ENCODE measurements at places on chromosomes 16 and 17.

DNA sequence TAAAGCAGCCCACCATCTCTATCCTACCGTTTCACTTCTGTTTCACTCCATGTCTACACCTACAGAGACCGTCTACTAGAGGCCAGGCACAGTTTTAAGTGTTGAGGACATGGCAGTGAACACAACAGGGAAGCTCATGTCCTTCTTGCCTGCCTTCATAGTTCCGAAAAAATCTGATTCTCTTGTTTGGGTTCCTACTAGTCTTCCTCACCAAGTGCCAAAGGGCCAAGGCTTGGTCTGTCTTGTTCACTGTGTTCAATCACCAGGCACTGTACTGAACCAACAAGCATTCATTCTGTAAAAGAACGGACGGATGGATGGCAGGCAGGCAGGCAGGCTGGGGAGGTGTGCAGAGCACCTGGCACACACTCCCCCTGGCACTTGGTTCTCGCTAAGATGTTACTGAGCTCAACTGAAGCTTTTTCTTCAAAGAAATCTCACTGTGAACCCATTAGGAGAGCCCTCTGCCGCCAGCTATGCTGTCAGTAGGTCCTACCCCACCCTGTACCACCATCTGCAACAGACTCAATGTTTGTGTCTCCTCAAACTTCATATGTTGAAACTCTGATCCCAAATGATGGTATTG lies 2.5 kb downstream of the DEXI start:
- DNase-seq, result no peak

GRCh38 chr16:30112197-30113030 lies 923 bp downstream of the GDPD3 start:
- DNase-seq, result peak; percentile 55

GRCh38 chr17:32927724-32928585 lies at the start of gene TMEM98:
Gene TMEM98, plus strand, starts transcription at chr17:32928153. Its CDS starts 3,376 bp downstream, at chr17:32931529.
- DNase-seq, result peak; percentile 35

GRCh38 chr17:74371653-74372147 lies 4.4 kb downstream of the GPR142 start:
- no peak for DNase-seq

- no peak for DNase-seq
Observed at GRCh38 chr16:89293276-89294143, 76.0 kb downstream of the ZNF778 start.

GRCh38 chr17:79855331-79856124 lies 16.3 kb upstream of the CBX4 start:
- no peak for DNase-seq

- peak; percentile 28 for DNase-seq
Observed at GRCh38 chr17:55005520-55005919, 37.0 kb downstream of the STXBP4 start.

All from iris pigment epithelial cell (primary cell).